NB4 (cell line): ENCODE measurements at places on chromosomes 3 and 15.

DNA sequence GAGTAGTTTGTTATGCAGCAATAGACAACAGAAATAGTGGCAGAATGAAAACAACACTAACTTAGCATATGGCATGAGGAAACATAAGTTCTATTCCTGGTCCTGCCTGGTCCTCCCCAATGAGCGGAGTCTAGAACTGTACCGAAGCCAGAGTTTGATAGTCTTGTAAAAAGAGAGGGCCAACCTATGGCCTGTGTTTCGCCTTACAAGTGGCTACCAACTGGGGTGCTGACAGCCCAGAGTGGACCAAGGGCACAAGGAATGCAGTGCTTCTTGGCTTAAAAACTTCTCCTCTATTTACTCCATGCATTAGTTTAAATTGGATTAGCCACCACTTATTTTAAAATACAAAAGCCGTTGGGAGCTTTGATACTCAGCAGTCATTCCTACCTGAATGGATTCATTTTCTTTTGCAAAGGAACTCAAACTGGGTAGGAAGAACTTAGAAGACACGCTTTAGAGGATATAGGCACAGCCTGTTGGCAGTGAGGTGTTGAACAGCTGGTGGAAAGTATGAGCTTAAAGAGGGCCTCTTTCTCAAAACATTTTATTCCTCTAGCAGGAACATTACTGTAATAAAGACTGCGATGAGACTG, 302.9 kb downstream of the PLCL2 start:
- no peak for DNase-seq

DNA sequence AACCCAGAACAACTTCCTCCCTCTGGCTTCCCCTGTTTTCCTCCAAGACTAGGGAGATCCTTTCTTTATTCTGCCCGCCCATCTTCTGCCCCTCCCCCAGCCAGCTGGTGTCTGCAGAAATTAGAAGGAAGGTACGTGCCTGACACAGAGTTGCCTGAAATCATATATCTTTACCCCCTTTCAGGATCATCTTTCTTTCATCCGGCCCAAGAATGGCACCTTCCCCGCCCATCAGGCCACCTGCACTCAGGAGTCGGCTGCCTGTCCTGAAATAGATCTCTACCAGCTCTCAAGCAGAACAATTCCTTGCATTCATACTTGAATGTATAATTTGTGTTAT, 133.7 kb downstream of the VGLL4 start:
- DNase-seq, result no peak

DNA sequence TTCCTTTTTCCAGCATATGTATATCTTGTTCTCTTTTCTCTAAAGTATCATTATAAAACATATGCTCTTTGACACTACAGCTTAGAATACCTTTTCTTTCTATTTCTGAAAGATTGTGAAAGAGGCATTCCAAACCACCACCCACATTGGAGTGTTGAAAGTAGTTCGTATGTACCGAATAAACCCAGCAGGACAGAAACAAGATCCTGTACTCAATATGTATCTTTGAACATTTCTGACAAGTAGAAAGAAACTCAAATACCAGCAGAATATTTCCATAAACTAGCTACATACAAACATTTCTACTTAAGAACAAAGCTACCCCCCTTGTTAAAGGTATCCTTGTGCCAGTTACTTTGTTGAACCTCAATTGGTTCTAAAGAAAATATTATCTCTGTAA, 415.3 kb upstream of the ALCAM start:
- no peak for DNase-seq

- DNase-seq, result no peak
These were observed 20.0 kb downstream of the PLCL2 start for GRCh38 chr3:16904423-16905417.

DNA sequence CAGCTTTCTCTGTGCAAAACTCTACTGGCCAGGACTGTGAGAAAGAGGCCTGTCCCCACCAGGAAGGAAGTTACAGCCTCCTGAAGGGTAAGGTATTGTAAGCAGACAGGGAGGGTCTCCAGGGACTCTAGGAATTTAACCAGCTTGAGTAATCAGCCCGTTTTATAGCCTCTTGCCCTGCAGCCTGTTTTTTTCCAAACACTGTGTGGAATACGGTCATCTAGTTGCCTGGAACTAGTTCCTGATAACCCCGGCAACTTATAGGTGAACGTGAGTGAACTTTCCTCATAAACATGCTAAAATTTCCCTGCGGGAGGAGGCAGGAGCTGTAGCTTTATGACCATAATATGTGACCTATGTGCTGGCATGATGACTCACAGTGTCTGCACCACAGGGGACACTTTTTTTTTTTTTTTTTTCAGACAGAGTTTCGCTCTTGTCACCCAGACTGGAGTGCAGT, 60.1 kb upstream of the DAZL start:
- peak; percentile 83 for DNase-seq

DNA sequence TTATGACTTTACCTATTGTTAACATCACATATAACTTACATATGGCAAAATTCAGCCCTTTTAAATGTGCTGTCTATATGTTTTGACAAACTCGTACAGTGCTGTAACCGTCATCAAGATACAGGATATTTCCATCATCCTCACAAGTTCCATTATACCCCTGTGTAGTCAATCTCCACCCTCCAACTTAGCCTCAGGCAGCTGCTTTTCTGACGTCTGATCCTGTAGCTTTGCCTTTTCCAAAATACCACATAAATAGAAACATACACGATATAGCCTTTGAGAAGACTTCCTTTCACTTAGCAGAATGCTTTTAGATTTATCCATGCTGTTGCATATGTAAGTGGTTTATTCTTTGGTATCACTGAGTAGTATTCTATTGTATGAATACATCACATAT, 47.1 kb downstream of the SLC12A1 start:
- DNase-seq, result no peak

GRCh38 chr3:22746221-22746620, 456.9 kb upstream of the UBE2E2 start:
- no peak for DNase-seq

GRCh38 chr15:68348081-68348480, 70.5 kb downstream of the FEM1B start:
- DNase-seq, result no peak

GRCh38 chr3:194930377-194931204, 244.9 kb downstream of the FAM43A start:
- DNase-seq, result peak; percentile 85

DNA sequence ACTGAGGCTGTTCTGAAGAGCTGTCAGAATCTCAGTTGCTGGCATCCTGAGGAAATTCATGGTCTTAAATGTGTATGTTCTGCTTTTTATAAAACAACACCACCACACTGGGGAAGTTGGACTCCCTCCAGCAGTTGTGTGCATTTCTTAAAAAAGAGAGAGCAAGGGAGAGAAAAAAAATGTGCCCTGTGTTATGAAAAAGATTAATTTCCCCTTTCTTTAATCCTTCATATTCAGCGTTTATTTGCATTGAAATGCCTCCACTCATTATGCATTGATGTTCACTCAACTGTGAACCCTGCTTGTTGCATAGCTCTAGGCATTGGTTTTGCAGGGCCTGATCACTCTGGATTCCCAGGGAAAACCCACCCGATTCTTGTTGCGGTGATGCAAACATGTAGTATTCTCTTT, 4.4 kb upstream of the ZNF609 start:
- peak; percentile 81 for DNase-seq

GRCh38 chr3:49812916-49813496, 747 bp downstream of the UBA7 start:
- DNase-seq, result no peak

DNA sequence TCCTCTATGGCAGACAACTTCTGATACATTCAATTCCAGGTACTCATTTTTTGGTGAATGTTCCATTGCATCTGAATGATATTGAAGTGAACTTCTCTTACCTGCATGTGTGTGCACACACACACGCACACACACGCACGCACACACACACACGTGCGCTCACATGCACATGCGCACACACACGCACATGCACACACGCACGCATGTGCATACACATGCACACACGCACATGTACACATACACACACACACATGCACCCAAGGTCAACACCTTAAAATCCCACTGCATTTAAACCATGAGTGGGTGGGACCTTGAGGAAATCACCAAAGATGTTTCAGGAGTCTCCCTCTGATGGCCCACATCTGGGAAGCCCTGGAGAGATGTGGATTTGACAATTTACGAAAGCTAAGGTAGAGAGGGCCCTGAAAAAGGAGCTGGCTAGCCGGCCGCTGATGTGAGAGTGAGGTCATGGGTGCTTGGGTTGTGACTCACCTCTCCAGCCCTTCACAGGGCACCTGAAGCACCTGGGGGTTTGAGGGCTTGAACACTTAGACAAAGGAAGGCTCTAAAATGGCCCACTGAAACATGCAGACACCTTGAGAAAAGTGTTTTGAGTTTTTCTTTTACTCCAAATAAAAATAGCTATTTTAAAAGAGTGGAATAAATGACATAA, 269.1 kb upstream of the LRRFIP2 start:
- no peak for DNase-seq

DNA sequence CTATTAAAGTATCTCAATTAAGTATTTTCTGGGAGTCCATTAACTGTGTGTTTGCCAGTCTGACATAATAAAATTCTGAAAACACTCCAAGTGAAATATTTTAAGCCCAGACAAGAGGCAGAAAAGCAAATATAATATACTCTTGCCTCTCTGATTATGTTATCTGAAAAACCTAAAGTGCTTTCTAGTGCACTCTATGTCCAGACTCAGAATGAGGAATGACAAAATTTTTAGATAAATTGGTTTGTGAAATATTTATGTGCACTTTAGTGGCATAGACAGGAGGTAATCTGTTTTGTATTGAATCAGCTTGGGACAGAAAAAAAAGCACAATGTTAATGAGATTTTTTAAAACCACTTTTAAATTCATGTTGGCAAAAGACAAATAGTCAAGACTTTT, 508.2 kb upstream of the SUCLG2 start:
- DNase-seq, result no peak

DNA sequence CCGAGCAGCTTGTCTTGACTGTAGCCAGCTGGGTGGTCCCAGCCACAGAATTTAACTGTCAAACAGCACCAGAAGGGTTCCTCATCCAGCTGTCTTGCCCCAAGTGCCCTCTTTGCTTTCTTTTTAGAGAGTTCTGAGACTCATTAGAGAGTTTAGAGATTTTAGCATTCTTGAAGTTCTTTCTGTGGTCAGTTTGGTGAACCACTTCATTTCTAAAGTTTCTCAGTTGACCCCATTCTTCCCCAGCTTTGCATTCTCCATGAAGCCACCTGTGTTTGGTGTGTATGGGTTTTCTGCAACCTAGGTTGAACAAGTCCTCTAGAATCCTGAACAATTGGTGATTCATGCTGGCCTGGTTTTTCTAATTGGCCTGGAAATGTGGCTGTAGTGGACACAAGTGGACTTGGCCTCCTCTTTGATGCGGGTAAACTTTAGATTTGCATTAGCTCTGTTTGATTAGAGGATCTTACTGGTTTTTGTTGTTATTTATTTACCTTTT, 33.7 kb downstream of the FLNB start:
- DNase-seq, result no peak

DNA sequence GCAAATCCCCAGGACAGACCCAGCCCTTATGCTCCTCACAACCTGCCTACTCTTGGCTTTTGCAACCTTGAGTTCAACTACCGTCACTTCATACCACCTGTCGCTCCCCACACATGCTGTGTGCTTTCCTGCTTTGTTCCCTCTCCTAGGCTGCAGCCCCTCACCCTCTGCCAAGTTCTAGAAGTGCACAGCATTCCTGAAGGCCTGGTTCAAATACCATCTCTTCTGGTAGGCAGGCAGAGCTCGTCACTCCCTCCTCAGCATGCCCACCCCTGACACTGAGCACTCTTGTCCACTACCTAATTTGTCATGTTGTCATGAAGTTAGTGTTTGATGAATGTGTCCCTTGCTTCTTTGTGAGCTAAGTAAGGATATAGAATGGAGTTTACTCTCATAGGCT, 129.6 kb downstream of the SEMA6D start:
- DNase-seq, result no peak
